Renal pelvis (tissue), 12 donors: ENCODE measurements at places on chromosomes 4 and X. TPM values are rescaled to one million over a fixed set of nuclear protein-coding genes. Genes with fewer than 3 reads are reported as not detected.
A peak's percentile ranks its signal among the peaks of the same experiment; 100 is the strongest.

Gene MAGEC3
- 0.28 TPM for polyA plus RNA-seq

Gene ZMAT1
- polyA plus RNA-seq = 25.2 TPM

GRCh38 chr4:124711471-124712371, 811 bp downstream of the ANKRD50 start:
- DNase-seq = peak; percentile 65

Gene CDKL2
- polyA plus RNA-seq = 19.9 TPM

DNA sequence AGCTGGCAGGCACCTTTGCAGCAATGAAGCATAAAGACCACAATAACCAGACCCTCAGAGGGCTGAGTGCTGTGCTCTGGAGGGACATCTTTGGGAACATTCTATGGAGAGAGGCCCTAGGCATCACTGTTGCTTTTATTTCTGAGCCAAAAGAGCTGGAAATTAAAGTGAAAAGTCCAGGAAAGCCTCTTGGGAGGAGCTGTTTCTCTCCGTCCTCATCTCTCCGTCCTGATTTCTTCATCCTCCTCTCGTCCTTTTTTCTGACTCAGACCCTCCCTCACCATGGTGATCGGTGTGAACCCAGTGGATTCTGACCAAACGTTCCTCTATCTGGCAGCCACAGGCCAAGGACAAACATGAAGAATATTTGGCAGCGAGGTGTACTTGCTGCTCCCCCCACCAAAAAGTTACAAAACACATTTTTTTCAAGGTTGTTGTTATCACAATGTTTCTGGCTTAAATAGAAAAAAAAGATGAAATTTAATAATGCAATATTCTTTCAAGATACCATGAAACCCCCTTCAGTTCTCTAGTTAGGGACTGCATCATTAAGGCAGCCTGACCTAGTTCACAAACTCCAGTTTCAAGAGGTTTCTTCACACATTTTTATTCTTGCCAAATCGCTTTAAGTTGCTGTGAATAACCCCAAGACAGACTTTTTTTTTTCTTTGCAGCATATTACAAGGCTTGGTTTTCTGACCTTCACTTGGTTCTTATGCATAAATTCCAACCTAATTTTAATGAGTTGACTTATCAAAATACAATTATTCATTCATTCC, 80.2 kb downstream of the SCD5 start:
- DNase-seq = no peak

Gene PAK3
- polyA plus RNA-seq = 6.1 TPM

GRCh38 chr4:41693629-41694028, 54.9 kb downstream of the PHOX2B start:
- DNase-seq = peak; percentile 20

GRCh38 chr4:3708611-3709010, 57.6 kb upstream of the ADRA2C start:
- no peak for DNase-seq

Gene EXOC1L
- not detected for polyA plus RNA-seq

DNA sequence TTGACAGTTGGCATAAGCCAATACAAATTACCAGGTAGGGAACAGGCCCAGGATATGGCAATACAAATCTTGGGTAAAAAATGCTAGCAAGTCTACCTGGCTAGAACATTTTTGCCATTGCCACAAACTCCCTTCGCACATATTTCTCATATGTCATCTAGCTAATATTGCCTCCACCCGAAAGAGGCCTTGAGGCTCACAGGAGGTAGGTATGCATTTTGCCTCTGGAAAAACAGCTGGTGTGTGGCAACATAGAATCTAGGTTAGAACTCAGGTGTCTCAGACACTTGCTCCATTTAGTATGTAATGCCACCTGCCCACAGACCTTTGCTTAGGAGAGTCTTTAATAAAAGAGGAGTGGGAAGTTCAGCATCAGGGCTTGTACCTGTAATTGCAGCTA, 16.3 kb upstream of the RAPGEF2 start:
- DNase-seq = no peak

DNA sequence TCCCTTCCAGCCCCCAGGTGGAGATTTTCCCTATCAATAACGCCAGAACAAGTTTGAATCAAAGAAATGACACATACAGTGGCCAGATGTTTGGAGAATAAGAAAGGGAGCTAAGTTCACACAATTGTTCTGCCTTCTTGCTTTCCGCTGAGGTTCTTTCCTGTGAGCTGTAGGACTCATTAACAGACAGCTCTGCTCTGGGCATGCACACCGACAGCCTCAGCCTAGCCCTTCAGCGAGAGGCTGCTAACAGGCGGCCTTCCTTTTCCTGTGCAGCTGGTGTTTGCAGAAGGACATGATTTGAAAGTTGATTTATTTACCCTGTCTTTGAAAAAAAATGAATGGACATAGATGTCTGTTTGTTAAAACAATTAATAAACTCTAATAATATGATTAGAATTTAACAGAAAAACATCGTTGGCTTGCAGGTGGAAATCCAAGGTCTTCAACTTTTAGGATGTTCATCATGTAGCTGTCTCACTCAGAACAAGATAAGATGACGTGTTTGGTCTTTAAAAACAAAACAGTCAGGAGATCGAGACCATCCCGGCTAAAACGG, 183.3 kb downstream of the KDR start:
- DNase-seq = no peak

Gene H2BW2
- polyA plus RNA-seq = 0.83 TPM

Gene TMSB15A
- polyA plus RNA-seq = 70.0 TPM

DNA sequence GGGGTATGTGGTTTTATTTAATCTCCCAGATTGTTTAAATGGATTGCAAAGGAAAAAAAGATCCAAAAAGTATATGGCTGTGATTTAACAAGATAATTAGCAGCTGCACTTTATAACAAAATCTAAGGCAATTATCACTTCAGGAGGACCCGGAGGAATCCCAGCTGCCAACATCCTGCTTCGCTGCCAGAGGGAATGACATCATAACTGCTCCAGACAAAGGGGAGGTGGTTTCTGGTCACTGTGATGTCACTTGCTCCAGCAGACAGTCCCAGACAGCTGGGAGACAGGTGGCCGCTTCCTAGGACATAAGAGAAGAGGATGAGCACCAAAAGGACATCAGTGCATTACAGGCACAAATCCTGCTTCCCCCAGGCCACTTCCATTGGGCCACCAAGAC, 371.0 kb downstream of the BCOR start:
- peak; percentile 66 for DNase-seq

DNA sequence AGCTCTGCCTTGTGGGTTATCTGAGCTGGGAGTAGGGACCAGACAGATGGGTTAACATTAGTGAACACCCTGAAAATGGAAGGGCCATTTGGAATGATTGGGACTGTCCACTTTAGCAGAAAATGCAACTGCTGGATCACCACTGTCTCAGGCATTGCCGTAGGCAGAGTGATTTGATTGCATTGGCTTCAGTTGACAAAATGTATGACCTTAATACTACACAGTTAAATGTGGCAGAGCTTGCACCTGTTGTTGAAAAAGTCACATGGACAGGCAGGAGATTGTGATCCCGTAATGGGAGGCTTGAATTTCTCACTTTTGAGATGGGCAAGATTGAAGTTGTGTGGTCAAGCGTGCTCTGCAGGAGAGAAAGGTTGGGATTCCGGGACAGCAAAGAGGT, 166.5 kb upstream of the PUDP start:
- DNase-seq = peak; percentile 1

Gene GLRA3
- polyA plus RNA-seq = 0.09 TPM

DNA sequence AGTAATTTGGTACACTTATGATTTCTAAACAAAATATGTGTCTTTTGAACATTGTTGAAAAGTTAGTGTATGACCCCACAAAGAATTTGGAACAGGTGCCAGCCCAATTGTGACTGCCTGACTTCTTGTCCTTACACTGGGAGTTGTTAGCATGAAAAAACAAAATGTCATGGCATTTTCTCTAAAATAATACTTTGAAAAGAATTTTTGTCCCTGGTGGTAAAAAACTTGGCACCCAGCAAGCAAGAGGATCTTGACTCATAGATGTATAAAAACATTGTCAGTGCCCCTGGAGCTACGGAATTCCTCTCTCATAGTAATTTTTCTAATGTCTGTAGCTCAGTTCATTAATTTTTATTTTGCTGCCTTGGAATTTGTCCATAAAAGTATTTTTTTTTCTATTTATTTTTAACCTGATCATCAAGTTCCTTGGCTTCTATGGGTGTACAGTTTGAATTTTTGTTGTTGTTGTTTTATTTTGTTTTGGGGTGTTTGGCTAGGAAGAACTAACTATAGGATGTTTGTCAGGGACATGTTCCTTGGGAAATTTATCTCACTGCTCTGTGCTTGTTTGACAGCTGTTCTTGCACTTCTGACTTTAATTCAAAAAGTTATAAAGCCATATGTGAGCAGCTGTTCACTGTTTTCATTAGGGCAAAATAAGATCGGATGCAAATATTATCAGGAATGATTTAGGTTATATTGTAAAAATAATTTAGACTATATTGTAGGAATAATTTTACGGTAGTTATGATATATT, 95.4 kb upstream of the NUDT6 start:
- DNase-seq = peak; percentile 23

Gene SYP
- polyA plus RNA-seq = 2.9 TPM

DNA sequence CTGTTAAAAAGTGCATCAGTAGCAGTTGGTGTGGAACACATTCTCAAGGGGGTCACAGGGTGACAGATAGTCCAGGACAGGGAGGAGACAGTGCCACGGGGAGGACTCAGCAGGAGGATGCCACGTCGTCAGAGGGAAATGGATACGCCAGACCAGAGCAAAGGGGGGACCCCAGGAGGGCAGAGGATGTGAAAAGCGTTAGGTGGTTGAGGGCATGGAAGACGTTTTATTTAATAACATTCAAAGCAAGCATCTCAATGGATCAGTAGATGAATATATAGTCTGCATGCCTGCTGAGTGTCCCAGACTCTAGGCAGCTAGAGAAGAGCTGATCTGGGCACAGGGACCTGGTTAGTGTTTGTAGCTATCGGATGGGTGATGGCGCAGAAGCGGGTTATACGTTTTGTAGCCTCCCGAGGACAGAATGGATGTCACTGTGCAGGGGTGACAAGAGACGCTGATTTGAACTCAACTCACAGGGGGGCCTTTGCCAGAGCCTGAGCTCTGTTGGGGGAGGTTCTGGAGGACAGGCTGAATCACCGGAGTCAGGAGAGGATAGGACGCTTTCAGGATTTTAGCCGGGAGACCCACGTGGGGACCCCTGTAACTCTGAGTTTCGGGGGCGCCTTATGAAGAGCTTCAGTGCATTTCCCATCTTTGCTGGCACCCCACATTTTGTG, 81.3 kb downstream of the STOX2 start:
- no peak for DNase-seq
